ENCODE measurements at places on chromosomes 5 and 9.

DNA sequence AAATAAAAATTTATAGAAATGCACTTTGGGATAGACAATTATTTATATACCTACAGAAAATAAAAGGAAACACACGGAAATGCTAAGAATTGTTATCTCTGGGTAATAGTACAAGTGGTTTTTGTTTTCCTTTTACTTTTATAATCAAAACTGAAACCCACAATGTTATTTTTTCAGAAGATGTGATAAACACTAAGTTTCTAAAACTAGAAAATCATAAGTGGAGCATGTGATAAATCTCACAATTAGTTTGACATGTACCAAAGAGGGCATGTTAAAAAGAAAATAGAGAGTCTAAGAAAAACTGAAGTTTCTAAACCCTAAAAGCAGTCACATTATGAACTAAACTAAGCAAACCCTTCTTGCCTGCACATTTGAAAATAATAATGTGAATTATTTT lies 61.1 kb downstream of the OXCT1 start:
- no peak for DNase-seq

DNA sequence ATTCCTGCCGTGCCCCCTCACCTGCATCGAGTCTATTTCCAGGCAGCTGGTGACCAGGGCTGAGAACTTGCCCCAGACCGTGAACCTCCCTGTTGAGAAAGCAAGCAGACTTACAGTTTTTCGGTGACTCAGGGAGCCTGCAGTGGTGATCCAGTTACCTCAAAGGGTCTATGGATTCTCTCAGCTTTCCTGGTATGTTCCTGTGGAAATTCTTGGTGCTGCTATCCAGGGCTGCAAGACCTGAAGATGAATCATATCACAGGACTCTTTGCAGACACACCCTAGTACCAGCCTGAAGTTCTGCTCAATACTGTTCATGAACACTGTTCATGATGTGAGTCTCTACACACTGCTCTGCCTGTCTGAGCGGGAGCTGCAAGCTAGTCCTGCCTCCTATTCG lies 154.7 kb downstream of the WDR70 start:
- DNase-seq, result no peak

DNA sequence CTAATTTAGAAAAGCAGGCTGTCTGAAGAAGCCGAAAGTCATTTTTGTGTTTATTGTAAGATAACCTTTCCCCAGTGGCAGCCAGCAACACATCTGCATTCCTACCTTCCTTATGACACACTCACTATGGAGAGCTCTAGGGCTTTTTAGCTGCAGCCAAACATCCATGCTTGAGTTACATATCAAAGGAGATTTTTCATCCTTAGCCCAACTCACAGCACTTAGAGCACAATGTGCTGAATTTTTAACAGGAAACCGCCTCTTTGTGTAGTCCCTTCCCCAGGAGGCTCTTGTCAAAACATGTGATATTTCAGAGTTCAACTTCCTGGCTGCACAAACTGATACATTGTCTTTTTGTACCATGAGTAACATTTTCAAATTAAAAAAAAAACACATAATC lies 379.2 kb downstream of the CTNND2 start:
- DNase-seq, result no peak

DNA sequence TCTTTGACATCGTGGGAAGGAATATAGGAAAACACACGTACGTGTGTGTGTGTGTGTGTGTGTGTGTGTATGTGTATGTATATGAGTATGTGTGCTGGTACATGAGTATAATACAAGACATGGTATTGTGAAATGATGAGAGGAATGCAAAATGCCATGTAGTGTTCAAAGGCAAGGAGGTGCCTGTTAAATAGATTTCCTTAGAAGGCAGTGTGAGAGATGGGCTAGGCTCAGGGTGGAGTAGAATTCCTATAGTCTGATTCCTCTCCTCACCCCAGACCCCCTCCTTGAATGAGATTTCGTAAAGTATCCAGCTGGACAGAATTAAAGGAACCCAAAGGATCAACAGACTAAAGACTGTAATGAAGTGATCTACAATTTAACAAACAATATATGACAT lies 11.1 kb downstream of the GPR21 start:
- DNase-seq, result no peak

DNA sequence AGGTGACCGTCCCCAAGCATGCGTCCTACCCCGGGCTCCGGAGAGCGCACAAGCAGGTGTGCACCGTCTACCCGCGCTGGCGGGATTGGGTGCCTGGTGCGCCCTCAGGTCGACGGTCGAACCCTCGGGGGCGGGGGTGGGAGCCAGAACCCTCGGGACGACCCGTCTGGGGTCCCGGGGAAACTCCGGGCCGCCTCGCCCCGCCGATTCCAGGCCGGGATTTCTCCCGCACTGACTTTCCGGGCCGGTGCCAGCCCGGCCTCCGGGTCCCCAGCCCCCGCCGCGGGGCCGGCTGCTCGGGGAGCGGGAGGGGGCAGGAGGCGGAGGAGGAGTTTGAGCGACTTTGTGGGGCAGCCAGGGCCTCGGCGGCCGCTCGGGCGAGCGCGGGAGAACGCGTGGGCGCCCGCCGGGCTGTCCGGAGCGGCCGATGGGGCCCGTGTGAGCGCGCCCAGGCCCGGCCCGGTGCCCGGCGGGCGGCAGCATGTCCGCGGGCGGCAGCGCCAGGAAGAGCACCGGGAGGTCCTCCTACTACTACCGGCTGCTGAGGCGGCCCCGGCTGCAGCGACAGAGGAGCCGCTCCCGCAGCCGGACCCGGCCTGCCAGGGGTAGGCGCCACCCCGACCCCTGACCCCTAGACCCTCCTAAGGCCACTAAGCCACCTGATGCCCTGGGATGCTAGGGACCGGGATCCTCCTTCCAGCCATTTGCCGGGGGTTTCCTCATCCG lies at the start of gene DAB2IP:
Gene DAB2IP, plus strand, starts transcription at position 340 of the 726 bp plus-strand sequence. Its CDS starts 142 bp downstream, at position 482.
- DNase-seq, result peak; percentile 83

Data from C1 segment of cervical spinal cord (tissue), 14 donors.